RWPE1 (cell line): ENCODE measurements at places on chromosomes 1 and 21.

- DNase-seq, result no peak
These were observed 228.4 kb upstream of the COA6 start for GRCh38 chr1:234144901-234145300.

DNA sequence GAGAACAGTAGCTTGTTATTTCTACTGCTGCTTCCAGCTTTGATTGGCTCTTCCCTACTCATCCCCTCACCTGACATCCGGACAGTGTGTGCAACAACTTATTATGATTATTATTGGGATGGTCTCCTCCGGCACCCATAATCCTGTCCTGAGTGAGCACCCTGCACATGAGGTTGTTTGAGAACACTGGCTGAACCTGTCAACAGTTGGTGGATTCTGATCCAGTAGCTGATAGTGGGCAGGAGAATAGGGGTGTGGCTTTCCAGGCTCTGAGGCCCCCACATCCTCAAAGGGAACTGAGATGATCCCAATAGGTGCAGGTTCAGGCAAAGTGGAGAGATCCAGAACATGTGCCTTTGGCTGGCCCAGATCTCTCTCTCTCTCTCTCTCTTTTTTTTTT lies 60.5 kb downstream of the RUNX1 start:
- DNase-seq, result no peak

DNA sequence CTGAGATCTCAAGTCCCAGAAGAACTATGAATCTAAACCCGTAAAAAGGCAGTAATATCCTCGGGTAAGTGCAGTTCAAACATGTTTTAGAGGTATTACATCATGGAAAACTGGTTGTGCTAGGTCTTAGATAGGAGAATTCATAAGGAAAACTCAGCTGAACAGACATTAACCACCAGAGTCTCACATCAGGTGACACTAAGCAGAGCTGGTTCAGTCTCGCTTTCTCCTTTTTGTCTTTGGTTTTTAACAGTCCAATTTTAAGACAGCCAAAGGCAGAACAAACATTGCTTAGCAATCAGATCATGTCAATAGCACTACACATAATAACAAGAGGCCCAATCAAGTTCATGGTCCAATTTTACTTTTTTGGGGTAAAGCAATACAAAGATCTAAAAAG lies 63.1 kb upstream of the MUTYH start:
- DNase-seq, result peak; percentile 40

- DNase-seq, result no peak
These were observed 29.4 kb upstream of the RNPC3 start for GRCh38 chr1:103496014-103496635.

DNA sequence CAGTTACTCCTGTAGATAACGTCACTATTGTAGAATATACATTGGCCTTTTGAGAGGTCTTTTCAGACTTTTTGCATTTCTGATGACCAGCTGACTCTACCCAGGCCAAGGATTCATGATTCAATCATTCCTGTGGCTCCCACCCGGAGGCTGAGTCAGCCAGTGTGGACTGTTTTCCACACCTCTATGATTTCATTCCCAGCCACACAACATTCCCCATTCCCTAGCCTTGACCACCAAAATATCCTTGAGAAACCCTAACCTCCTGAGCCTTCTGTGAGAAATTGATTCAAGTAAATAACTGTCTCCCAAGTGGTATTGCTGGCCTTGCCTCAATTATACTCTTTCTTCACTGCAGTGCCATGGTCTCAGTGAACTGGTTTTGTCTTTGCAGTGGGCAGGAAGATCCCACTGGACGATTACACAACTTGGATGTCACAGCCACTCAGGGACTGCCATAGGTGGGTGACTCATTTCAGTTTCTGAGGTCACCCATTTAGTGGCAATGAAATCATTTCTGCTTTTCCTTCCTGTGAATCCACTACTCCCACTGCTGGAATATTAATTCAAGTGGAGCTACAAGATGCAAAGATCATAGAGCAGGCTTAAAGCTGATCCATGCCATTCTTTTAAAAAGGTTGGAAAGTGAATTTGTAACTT lies 518.6 kb upstream of the ZP4 start:
- DNase-seq, result peak; percentile 27

DNA sequence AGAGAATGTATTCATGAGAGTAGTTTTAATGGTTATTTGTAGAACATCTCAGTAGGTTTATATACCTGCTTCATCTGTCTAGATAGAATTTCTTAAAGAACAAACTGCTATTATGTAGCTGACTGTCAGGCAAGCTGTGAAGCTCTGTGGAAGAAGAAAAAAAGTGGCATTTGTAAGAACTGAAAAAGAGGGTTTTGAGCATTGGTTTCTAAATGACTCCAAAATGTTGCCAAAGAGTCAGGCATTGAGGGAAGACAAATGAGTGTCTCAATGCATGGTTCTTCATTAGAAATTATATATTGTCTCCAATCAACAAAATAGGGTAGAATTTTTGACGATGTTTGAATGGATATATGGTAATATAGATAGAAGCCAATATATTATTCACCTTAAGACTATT lies 1276.1 kb downstream of the KCNT2 start:
- no peak for DNase-seq

GRCh38 chr1:110098222-110099026 lies 13.8 kb upstream of the UBL4B start:
- no peak for DNase-seq

DNA sequence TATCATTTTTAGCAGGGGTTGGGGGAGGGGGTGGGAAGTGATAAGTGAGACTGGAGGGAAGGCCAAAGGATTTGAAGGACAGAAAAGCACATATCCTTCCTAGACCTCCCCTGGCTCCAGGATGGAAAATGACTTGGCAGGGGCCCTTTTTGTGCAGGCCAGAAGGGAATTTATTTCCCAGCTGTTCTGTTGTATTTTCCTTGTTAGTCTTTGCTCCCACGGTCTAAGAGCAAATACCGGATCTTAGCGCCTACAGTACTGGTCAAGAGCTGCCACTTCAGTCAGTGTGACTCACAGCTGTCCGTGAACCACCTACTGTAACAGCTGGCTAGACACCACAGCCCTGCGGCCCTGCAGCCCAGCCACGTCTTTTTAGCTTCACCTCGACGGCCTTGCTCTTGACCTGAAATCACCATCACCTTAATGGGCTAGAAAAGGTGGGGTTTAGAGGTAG lies 51.0 kb upstream of the ERRFI1 start:
- peak; percentile 71 for DNase-seq

DNA sequence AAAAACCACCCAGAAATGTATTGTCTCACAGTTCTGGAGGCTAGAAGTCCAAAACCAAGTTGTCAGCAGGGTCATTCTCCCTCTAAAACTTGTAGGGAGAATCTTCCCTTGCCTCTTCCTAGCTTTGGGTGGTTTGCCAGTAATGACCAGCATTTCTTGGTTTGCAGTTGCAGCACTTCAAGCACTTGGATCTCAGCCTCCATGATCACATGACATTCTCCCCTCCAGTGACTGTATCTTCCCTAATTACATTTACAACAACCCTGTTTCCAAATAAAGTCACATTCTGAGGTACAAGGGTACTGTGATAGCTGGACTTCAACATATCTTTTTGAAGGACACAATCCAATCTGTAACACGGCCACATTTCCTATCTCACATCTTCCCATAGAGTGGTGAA lies 37.2 kb downstream of the EVI5 start:
- DNase-seq, result no peak

DNA sequence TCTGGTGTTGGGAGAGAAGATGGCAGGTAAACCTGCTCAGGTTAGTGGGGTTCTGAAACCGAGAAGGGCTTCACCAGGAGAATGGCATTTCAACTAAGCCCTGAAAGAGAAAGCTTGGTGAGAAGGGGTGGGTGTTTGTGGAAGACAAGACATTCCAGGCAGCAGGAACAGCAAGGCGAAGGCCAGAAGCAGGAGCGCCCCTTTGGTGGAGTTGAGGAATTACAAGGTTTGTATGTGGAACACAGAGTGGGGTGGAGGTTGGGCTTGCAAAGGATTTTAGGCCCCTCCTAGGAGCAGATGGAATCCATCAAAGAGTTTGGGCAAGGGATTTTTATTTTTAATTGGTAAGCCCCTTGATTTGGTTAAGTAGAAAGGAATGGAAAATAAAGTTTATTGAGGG lies 24.8 kb upstream of the ELOA start:
- DNase-seq, result peak; percentile 33

- no peak for DNase-seq
These were observed 26.2 kb upstream of the PRKACB start for GRCh38 chr1:84117868-84118267.

DNA sequence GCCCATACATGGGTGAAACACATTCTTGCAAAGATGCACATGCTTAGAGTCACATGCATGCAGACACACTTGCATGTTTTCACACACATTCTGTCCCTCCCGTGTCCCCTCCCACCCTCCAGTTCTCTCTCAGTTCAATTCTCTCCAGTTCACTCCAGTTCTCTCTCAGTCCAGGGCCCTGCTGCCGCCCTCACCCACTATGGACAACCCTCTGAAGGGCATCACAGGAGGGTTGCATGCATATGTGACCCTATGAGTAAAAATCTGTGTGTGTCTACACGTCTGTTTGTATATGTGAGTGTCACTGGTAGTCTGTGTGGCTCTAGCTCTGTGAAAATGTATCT lies 21.8 kb upstream of the ADGRB2 start:
- DNase-seq, result no peak

DNA sequence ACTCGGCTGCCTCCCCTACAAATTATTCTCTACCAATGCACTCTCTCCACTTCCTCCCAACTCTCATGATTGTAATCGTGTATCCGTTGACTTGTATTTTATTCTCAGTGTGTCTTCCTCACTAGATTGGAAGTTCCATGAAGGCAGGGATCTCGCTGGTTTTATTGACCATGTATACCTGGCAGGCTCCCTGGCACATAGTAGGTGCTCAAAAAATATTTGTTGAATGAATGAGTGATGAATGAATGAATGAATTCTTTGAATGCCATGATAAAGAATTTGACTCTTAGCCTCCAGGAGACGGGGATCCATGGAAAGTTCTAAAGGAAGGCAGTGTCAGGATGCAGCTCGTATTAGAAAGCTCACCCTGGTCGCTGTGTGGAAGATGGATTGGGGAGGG lies 28.8 kb upstream of the WASF2 start:
- no peak for DNase-seq

GRCh38 chr21:43686811-43687565 lies 27.6 kb downstream of the RRP1B start:
- no peak for DNase-seq

- DNase-seq, result no peak
These were observed 235.4 kb upstream of the LYPLAL1 start for GRCh38 chr1:218938259-218938658.

GRCh38 chr1:3620708-3621107 lies 4.1 kb upstream of the TPRG1L start:
- no peak for DNase-seq

- DNase-seq, result no peak
These were observed 372.2 kb downstream of the RRAGC start for GRCh38 chr1:38487396-38487795.

- DNase-seq, result no peak
These were observed 80.6 kb upstream of the IPO9 start for GRCh38 chr1:201748335-201748734.

GRCh38 chr1:3198371-3199271 lies 129.6 kb downstream of the PRDM16 start:
- no peak for DNase-seq
